D721Med (cell line): ENCODE measurements at places on chromosomes 1 and 21.

GRCh38 chr1:22222723-22223122, 79.8 kb upstream of the WNT4 start:
- no peak for DNase-seq

- no peak for DNase-seq
Measured at GRCh38 chr1:43039228-43040055, 80.8 kb upstream of the SLC2A1 start.

DNA sequence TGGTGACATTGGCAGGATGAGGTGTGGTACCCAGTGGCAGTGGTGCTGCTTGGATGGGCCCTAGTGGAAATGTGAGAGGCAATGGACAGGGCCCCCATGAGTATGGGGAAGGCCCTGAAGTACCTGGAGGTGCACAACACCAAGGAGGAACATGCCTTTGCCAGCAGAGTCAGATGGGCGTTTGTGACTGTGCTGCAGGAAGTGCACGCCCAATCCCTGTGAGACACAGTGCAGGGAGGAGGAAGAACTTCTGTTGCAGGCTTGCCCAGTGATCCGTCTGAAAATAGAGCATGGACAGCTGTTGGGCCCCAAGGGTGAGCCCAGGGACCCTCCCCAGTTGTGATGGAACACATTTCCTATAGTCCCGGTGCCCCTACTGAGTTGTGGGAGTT, 42.7 kb downstream of the GJA5 start:
- no peak for DNase-seq

GRCh38 chr1:78645723-78646122, 3.9 kb upstream of the IFI44 start:
- DNase-seq: no peak

- DNase-seq: no peak
Measured at GRCh38 chr21:41537356-41537755, 29.4 kb upstream of the TMPRSS2 start.

DNA sequence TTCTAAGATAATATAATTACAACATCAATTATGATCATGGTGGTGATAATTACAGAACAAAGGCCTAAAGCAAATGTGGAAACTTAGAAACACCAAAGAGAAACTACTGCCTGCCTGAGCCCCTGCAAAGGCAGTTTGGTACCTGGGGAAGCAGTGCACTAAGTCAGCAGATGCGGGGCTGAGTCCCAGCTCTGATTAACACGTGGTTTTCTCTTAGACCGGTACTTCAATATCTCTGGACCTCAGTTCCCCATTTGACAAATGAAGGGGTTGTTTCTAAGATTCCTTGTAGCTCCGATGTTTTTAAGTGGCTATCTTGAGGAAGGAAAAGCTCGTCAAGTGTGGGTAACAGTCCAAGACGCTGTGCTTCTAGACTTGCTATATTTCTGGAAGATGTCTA, 16.7 kb upstream of the PLEKHA6 start:
- DNase-seq: no peak

DNA sequence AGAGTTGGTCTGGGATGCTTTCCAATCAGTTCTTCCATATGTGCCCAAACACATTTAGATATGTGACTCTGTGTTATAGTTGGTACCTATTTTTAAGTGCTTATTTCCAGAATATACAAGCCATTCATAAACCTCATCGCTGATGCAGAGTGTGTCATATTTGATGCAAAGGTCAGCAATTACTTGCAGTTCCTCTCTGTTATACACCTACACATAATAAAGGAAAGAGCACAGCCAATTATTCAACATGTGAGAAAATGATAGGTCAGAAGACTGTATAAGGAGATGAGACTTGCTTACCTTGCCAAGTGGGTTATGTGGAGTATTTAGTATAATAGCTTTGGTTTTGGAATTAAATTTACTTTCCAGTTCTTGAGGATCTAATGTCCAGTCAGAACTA, 31.3 kb downstream of the KYAT3 start:
- DNase-seq: no peak

DNA sequence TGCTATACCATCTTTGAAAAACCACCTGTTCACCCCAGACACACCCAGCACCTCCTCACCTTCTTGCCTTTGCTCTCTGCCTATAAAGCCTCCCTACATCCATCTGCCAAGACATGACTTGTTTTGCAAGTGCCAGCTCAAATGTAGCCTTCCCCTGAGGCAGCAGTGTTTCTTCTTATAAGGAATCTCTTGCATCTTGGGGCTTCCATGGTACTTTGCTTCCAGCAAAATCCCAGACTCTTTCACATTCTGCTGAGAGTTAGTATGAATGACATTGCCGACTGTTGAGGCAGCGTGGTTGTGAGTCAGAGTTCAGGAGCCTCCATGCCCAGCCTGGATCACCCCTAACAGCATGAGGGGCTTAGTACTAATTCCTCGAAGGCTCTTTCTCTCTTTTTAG, 217.4 kb upstream of the RUNX1 start:
- no peak for DNase-seq
